ENCODE measurements at places on chromosomes 16 and 17. TPM values are rescaled to one million over a fixed set of nuclear protein-coding genes. Genes with fewer than 3 reads are reported as not detected.

GRCh38 chr17:48584223-48584741 lies 5.8 kb downstream of the HOXB3 start:
- no peak for DNase-seq

DNA sequence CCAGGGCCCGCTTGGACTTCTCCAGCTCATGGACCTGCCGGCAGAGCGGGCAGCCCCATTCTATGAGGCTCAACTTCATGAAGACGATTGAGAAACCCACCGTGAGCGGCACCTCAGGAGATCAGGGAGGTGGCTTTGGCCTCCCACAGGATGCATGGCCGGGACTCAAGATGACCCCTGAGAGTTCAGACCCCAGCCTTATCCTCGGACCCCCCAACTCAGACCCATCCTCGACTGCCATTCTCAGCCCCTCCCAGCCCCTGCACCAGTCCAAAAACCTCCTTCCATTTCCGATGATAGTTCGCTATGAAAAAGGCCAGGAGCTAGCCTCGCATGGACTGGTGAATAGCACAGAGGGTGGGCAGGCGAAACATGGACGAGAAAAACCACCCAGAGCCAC lies 71.0 kb downstream of the NDE1 start:
- no peak for DNase-seq

DNA sequence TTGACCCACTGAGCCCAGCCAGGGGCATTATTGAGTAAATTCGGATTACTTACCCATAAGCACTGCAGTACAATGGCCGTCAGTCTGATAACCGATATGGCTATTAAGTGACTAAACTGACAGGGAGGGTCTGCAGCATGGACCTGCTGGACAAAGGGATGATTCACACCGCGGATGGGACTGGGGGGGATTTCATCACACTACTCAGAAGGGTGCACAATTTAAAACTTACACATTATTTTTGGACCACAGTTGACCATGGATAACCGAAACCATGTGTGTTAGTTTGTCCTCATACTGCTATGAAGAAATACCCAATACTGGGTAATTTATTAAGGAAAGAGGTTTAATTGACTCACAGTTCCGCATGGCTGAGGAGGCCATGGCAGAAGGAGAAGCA lies 106.5 kb downstream of the ABCC6 start:
- DNase-seq: no peak

KCNJ18 gene
- total RNA-seq: not detected

DNA sequence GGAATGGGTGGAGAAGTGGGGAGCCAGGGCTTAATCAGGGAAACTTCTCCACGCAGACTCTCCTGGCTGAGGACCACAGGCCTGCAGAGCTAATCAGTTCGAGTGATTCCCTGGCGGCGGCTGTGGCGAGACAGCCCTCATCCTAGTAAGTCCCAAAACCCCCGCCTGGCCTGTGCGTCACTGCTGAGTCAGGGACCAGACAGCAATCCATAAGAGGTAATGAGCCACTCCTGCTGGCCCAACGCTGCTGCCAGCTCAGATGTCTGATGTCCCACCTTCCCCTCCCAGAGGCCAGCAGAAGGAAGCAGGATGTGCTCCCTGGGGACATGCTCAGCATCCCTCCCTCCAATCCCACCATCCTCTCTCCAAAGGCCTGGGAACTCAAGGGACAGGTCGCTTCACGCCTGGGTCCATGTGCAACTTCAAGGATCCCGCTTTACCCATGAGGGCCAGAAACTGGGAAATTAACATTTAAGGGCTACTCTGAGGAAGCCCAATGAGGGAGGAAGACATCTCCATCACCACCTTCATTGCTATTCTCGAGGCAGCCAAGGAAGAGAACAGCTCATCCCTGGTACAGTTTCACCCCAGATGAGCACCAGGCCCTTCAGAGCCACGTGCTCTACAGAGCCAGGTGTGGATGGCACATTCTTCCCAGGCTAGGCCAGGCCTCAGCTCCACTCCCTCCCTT lies 7.9 kb downstream of the ACLY start:
- no peak for DNase-seq

FAM83G gene
- 2.3 TPM for total RNA-seq

GLIS2 gene
- 16.6 TPM for total RNA-seq

RTN4RL1 gene
- 1.9 TPM for total RNA-seq

- DNase-seq: peak; percentile 44
These were observed 35.8 kb upstream of the ADGRG1 start for GRCh38 chr16:57592591-57593003.

DNA sequence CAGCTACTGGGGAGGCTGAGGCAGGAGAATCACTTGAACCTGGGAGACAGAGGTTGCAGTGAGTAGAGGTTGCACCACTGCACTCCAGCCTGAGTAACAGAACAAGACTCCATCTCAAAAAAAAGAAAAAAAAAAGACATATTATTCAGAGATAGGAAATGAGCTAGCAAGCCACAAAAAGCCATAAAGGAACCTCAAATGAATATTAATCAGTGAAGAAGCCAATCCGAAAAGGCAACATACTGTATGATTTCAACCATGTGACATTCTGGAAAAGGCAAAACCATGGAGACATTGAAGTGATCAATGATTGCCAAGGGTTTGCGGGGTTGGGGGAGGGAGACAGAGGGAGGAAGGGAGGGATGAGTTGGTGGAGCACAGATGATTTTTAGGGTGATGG lies 8.4 kb upstream of the EXOC7 start:
- no peak for DNase-seq

ULK2 gene
- 17.7 TPM for total RNA-seq

GRCh38 chr16:85385463-85386331 lies 227.4 kb upstream of the GSE1 start:
- peak; percentile 24 for DNase-seq

- peak; percentile 46 for DNase-seq
These were observed 64.1 kb downstream of the TIMM22 start for GRCh38 chr17:1060991-1061390.

WSB1 gene
- total RNA-seq: 47.9 TPM

RNF222 gene
- total RNA-seq: not detected
